Activated CD4-positive, alpha-beta T cell treated with anti-CD3 and anti-CD28 coated beads for 1 hour (primary cell): ENCODE measurements at places on chromosomes 1 and 21.

DNA sequence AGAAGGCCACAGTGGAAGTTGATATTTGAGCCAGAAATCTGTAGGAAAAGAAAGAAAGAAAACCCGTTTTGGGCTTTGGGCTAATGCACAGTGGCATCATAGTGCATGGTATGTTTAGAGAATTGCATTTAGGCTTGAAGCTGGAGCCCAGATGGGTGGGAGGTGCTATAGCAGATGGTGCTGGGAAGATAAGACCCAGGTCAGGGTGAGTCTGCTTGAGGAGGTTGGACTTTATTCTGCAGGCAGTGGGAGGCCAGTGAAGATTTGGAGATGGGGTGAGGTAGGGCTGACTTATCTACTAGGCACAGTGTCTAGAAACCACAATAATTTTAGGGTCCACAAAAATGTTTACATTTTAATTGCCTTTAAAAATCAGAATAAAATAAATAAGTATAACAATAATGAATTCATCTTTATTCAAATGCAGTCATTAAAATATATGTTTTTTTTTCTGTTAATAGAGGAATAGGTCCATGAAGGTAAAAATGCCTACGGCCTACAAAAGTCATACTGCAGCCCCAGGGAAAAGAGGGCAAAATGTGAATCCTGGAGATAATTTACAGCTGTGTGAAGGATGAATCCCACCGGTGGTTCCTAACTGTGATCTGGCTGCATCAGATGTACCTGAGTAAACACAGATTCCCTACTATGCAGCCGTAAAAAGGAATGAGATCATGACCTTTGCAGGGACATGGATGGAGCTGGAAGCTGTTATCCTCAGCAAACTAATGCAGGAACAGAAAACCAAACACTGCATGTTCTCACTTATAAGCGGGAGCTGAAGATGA lies 8.7 kb downstream of the DNAJC6 start:
- DNase-seq: no peak

GRCh38 chr1:21220815-21221214 lies 44.1 kb upstream of the EIF4G3 start:
- DNase-seq: no peak

DNA sequence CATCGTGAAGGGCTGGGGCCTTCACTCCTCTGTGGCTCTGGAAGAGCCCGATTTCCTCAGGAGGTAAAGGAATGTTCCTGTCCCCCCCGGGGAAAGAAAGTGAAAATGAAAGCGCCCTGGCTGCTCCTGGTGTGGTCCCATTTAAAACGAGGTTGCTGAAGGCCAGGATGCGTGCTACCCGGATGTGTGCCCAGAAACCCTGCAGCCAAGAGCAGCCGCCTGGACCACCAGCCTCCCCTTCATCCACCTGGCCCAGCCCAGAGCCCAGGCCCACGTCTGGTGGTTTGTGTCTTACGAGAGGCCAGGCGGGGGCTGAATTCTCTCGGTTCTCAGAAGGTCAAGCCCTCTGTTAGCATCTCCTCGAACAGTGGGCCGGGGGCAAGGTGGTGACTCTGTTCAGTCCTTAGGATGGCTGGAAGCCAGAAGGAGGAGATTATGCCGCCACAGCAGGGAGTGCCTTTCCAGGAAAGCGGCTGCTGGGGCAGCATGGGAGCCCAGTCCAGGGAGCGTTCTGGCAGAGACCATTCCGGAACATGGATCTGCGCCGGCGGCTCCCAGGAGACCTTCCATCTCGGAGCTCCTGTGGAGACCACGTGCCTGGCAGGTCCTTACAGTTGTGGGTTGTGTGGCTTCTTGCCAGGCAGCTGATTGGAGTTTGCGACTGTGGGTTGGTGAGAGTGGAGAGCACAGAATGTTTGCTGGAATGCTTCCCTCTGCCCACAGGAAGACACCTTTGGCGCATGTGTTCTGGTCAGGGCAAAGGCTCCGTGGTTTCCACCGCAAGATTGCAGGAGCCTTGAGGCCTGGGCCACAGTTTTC lies 1.4 kb downstream of the GUK1 start:
- DNase-seq: no peak

DNA sequence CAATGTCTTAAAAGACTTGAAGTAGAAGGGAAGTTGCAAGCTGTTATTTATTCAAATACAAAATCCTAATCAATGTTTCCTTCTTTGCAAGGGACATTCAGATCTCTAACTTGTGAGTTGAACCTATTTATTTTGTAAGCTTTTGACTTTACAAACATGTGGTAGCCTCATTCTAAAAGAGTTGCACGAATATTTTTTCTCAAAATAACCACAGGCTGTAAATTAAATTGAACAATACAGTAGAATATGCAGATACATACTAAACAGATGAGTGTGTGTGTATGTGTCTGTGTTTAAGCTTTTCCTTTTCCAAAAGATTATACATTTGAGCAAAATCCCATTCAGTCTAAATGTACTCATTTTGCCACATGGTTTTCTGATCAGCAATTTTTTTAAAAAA lies 4.8 kb upstream of the DYNLT5 start:
- DNase-seq: no peak

GRCh38 chr1:29825941-29826415 lies 589.7 kb downstream of the PTPRU start:
- no peak for DNase-seq

GRCh38 chr1:62299426-62300200 lies 19.6 kb downstream of the KANK4 start:
- no peak for DNase-seq

DNA sequence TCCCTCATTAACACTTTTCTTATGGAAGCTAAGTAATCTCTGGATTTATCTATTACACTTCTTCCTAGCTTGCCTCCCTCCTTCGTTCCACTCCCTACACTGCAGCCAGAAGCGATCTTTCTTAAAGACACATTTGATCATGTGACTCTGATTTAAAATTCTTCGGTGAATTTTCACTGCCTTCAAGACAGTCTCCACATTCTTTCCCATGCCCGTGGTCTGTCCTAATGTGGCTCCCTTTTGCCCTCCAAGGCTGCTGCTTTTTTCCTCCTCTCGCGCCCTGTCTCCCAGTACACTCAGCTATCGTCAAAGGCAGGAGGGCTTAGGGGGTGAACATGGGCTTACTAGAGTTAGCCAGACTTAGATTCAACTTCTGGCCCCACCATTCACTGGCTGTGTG lies 64.4 kb downstream of the SDCCAG8 start:
- DNase-seq: no peak

DNA sequence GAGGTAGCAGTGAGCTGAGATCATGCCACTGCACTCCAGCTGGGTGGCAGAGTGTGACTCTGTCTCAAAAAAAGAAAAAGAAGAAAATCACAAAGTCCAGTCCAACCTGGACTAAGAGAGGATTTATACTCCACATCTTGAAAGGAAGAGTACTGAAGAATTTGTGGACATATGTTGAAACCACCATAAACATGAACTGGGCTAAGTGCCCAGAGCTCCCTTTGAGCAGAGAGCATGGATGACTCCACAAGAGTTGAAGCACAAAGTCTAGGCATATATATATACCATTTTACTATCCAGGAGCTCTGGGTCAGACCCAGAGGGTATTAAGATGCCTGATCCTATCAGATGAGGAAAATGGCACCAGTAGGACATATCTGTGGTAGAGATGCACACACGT lies 86.6 kb downstream of the OMA1 start:
- DNase-seq: no peak

GRCh38 chr1:27873671-27874384 lies 1.5 kb downstream of the THEMIS2 start:
- DNase-seq: no peak

GRCh38 chr1:71054791-71055190 lies 7.2 kb upstream of the PTGER3 start:
- no peak for DNase-seq

DNA sequence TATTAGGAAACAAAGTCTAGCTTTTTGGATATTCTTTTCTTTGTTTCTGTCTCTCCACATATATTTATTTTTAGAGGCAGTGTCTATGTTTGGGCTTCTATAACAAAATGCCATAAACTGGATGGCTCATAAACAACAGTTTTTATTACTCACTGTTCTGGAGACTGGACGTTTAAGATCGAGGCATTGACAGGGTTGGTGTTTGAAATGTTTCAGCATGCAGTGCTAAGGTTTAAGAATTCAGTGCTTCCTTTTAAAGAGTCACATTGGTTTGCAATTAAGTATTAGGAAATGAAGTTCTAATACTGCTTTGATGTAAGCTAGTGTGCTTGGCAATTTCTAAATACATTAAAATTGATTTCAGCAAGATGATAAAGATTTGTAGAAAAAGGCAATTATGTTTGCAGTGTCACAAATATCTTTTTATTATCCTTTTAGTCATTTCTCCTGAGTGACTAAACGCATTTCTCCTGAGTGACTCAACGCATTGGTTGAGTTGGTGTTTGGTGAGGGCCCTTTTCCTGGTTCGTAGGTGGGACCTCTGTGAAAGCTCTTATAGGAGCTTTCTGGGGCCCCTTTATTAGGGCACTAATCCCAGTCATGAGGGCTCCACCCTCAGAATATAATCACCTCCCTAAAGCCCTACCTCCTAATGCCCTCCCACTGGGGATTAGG lies 317.0 kb downstream of the USP25 start:
- DNase-seq: no peak

DNA sequence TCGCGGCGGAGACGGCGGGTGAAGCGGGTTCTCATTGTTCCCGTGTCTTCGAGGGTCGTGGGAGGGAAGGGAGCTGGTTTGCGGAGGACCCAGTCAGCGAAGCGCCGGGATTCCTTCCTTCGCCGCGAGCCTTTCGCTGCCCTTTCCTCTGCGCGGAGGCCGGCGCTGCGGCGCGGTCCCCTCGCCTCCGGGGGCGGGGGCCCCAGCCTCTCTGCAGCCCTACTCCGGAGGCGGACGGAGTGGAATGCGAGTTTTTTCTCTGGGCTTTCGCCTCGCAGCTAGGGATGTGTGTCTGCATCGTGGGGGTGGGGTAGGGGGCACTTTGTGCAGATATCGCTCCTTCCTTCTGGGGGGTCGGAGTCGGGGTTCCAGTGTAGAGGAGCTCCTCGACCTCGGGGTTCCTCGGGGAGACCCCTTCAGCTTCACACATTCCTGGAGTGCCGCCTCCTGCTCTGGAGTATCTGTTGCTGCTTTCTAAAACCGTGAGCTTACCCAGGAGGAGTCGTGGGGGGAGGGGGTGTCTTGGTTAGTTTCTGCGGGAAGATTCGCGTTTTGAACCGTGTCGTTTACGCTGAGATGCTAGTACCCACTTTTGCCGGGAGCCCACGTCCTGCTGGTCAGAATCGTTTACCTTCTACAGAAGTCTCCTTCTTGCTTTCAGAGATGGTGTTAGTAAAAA lies 595 bp downstream of the RNF2 start:
- DNase-seq: no peak

- DNase-seq: no peak
These were observed 200.7 kb upstream of the POU3F1 start for GRCh38 chr1:38246955-38247952.

DNA sequence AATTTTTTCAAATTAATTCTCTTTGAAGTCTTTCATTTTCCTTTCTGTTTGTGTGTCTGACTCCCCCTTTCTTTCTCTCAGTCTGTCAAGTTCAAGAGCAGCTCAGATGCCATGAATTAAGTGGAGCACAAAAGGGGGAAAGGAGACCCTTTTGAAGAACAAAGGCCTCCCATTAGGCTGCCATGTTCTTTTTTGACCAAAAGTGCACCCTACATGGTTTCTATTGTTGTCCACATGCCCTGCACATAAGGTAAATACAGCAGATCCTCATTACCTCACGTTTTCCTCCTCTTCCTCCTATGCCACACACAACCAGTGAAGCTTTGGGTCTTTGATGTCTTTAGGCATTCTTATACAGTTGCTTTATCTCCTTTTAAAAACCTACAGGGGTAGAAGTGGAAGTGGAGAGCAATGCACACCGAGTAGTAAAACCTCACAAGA lies 47.7 kb downstream of the POU2F1 start:
- DNase-seq: no peak

GRCh38 chr1:65163201-65163805 lies 15.3 kb downstream of the AK4 start:
- no peak for DNase-seq

DNA sequence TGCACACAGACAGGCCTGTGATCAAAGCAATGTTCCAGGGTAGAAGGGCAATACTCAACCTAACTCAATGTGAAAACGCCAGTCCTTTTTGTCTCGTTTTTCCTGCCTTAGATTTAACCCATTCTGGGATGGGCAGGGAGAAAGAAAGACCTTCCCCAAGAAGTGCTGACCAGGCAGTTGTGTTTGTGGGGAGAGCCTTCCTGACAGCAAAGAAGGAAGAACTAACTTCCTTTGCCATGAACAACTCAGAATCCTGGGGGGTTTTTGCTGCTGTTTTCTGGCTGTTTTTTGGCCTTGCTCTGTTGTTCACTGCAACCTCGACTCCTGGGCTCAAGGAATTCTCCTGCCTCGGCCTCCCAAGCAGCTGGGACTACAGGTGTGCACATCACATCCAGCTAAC lies 112.0 kb upstream of the RAB4A start:
- no peak for DNase-seq

GRCh38 chr1:241237873-241238272 lies 119.1 kb downstream of the RGS7 start:
- no peak for DNase-seq

DNA sequence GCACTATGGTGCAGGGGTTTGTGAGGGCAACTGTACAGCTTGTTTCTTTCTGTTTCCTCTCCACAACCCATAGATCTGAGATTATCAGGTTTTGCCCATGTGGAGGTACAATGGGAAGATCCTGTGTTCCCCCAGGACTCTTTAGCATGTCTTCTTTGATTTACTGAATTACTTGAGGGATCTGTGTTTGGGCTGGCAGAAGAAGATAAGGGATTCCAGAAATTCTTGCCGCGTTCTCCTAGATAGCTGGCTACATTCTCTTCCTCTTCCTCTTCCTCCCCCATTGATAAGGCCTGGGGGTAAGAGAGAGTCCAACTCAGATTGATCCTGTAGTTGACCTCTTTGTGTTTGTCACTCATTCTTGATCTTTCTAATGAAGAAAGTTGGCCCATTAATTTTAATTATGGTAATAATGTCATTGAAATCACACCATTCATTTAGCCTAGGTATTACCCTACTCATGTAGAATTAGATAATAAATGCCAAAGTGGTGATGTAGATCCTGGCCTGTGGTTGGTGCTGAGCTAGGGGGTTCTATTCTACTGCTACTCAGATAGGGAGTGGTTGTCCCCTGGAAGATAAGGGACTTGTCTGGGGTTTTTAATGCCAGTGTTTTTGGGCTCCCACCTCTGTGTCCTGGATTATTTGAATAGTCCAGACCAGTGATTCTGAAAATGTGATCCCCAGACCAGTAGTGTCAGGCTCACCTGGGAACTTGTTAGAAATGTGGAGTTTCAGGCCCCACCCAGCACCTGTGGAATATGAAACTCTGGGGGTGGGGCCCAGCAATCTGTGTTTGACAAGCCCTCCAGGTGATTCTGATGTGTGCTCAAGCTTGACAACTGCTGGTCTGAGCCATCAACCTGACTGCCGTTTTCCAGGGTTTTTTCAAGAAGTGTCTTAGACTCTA lies 122.2 kb downstream of the NOS1AP start:
- no peak for DNase-seq

GRCh38 chr1:54407404-54408146 lies 1.4 kb upstream of the SSBP3 start:
- DNase-seq: peak; percentile 41
